ENCODE measurements at places on chromosomes 2 and 18.

DNA sequence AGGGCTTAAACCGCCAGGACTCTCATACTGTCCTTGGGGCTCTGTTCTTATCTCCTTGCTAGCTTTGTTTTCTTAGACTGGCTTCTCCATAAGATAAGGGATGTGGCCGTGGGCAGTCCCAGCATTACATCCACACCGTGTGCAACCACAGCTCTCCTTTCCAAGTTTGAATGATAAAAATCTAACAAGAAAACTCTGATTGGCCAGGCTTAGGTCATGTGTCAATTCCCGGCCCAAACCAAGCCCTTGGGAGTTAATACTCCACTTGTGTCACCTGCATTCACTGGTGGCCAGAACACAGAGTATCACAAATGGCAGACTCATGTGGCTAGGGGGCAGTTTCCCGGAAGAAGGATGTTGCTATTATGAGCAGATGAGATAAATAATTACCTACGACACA, 43.2 kb upstream of the KDM3A start:
- no peak for DNase-seq

DNA sequence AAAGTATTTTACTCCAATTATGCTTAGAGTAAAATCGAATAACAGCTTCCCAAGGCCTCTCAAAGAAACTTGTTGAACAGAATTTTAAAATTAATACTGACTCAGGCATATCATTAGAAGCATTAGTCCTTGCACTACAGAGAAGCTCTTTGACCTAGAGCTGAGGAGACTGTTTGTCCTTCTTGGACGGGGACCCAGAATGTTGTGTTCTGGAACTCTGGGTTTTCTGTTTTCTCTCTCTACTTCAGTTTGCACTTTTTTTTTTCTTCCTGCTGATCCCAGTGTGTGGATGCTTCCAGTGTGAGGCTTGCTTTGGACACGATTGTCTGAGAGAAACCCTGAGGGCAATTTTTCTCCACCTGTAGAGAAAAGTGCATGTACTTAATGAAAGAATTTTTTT, 847.6 kb downstream of the SOCS6 start:
- no peak for DNase-seq

DNA sequence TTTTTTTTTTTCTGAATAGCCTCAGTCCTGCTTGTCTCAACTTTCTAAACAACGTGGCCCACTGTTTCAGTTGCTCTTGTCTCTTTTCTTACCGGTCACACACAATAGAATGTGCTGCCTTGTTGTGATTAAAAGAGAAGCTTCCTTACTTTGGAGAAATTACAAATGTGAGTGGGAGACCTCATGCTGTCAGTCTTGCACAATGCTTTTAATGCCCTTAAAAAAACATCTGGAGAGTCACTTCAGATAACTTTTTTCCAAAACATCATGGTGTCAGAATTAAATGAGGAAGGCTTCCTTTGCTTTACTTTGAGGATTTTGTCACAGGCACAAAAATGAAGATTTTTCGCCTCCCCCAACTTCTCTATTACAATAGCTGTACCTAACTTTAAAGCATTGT, 37.7 kb downstream of the LHCGR start:
- DNase-seq: no peak

DNA sequence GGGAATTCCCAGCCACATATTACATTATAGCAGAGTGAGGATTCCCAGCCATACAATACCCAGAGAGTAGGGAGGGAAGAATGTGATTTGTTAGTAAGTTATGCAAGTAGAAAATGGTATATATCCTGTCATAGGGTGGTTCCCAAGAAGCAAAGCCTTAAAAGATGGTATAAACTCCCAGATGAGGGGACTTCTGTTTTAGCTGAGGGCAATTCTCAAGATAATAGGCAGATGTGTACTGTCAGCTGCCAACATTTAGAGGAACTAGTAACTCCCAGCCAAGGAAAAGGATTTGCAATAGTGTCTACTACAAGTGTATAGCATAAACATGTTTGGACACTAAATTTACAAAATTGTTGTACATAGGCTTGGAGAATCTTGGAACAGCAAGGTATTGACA, 86.5 kb downstream of the XDH start:
- DNase-seq: no peak

- DNase-seq: no peak
Observed at GRCh38 chr2:13919981-13920382, 712.5 kb upstream of the LRATD1 start.

DNA sequence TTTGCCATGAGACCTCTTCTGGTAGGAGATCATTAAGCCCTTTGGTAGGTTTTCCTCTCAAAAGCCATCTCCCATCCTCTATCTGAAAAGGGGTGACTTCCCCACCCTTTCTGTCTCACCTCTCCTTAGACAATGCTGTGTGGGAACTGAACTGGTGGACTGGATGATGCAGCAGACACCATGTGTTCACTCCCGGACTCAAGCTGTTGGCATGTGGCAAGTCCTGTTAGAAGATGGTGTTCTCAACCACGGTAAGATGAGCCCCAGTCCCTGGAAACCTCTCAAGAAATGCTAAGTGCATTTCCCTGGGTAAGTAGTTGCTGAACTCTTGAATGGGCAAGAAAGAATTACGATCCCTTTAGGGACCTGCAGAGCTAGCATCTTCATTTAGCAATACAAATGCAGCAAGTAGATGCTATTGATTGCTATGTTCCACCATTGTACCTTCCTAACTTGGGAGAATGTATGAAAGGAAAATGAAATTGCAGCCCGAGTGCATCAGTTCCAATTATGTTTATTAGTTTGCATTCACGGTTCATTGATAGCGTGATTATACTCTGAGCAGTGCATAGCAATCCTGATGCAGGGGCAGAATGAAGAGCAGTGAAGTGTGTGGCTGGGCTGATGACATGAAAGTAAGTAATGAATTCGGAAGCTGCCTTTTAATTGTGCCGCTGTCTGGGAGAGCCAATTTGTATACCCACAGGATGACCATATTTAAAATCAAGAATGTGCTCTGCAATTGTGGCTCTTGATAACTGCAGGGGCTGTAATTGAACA, 110.0 kb upstream of the MAP3K20 start:
- DNase-seq: no peak

DNA sequence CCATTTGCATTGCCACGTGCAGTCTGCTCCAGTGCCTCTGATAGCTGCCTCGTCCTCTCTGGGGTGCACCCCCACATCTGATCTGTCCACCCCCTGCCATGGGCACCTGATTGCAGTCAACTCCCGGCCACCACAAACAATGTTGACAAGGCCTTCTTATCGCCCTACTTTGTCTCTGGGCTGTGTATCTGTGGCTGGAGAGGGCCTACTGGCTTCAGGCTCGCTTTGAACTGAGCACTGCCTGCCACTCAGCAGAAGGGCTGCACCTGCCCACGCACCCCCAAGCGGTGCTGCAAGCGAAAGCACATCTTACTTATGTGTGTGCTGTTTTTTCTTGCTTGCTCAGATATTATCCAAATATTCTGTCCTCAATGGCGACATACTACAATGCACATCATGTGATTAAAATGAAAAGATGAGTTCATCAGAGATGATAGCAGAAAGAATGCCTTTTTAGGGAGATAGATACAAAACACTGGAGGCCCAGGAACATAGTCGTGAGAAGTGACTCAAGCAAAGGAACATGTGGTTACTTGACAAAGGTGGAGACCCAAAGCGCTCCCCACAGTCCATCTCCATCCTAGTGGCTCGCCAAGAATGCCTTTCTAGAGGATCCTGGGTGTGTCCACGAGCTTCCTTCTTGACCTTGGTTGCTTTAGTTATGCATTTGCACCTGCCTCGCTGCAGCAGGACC, 28.8 kb downstream of the FBLN7 start:
- DNase-seq: no peak

DNA sequence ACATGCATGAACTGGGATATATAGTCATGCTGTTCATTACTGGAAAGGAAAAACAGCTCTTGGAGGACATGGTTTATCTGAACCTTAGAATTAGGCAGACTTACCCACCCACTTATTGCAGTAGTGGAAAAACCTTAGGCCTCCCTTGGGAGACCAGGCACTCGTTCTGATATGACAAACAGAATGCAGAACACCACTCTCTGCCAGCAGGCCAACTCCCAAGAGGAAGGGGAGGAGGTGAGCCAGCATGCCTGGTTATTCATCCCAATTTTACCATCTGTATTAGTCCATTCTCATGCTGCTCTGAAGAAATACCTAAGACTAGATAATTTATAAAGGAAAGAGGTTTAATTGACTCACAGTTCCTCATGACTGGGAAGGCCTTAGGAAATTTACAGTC, 17.5 kb downstream of the C18orf63 start:
- DNase-seq: no peak

GRCh38 chr2:78532762-78533379, 492.6 kb upstream of the REG3G start:
- DNase-seq: no peak

DNA sequence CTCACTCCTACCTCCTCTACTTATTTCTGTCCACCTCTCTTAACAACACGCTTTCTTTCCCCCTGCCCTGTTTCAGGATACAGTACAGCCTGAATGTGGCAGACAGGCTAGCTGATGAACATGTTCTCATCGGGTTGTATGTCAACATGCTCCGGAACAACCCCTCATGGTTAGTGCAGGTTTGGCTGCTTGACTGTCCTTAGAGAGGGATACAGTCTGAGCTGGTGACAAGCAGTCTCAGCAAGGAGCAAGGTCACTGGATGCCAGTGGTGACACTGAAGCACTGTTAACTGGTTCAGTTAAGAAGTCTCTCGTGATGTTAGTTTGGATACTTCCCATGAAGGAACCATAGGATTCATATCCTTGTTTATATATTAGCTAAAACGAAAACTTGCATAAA, 128.6 kb downstream of the DTNA start:
- DNase-seq: no peak

DNA sequence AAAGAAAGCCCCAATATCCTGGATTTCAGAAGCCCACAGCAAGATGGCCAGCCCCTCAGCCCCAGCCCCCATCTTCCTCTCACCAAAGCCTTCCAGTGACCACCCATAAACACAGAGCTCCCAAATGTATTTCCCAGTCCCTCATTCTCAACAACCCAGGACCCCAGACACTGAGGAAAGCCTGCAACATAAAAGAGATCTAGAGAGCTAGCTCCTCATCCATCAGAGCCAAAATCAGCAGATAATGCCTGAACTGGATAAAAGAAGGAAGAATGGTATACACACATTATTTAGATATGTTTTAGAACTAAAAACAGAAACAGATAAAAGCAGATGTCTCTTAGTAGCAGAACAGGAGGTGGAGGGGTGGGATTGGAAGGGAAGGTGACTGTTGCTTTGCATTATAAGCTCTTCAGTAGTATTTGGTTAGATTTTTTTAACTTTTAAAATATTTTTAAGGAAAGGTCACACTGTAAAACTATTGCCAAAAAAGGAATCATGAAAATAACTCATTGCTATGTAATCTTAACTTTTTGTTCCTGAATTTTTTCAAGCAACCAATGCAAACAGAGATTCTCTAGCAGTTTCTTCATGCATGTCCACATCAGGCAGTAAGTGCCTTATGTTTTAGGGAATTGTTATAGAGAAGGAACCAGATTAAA, 144.2 kb upstream of the PKDCC start:
- no peak for DNase-seq

- DNase-seq: no peak
Observed at GRCh38 chr2:16109368-16109820, 169.0 kb downstream of the MYCN start.

DNA sequence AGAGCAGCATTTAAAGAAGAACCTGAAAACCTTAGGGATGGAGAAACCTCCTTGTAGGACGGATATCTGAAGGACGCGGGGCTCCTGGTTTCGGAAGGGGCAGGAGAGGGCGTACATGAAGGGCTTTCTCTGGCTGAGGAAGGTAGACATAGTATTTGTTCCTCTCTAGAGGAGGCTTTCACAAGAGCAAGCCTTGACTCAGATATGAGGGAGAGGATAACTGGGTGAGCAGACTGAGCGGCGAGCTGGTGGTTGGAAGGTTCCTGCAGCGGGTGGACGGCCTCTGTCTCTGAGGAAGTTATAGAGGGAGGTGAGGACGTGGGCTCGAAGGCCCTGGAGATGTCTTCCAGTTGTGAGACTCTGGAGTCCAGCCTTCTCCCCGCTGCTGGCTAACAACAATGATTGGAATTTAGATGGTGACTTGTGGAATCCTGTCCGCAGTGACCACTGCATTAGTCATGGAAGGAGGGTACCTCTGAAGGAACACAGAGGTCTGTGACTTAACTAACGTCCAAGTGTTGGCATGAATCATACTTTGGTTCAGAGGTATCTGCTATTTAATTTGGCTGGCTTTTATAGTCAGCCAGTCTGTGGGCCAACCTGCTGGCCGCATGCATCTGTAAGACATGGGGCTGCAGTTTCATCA, 80.9 kb downstream of the ASAP2 start:
- no peak for DNase-seq

DNA sequence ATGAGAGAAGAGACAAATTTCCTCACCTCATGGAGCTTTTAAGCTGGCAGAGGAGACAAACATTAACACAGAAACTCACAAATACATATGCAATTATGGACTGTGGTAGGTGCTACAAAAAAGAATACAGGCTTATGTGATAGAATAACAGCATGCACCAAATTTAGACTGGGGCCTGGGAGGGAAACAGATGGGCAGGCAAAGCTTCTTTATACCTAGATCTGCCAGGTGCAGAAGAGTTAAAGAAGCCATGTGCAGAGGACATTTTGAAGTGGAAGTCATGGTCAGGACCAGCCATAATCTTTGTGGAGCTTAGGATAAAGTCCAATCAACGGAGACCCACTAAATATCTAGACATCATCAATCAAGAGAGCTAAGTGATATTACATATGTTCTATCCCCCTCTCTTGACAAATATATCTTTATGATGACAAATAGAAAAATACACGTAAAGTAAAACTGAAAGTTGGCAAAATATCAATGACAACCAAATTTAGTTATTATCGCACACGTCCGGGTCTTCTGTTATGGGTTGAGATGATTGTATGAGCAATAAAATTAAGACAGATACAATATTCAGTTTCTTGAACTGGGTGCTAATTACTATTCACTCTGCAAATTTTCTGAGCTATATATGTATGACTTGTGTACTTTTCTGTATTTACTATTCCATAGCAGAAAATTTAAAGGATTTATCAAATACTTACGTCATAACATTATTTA, 44.1 kb downstream of the CD28 start:
- no peak for DNase-seq

DNA sequence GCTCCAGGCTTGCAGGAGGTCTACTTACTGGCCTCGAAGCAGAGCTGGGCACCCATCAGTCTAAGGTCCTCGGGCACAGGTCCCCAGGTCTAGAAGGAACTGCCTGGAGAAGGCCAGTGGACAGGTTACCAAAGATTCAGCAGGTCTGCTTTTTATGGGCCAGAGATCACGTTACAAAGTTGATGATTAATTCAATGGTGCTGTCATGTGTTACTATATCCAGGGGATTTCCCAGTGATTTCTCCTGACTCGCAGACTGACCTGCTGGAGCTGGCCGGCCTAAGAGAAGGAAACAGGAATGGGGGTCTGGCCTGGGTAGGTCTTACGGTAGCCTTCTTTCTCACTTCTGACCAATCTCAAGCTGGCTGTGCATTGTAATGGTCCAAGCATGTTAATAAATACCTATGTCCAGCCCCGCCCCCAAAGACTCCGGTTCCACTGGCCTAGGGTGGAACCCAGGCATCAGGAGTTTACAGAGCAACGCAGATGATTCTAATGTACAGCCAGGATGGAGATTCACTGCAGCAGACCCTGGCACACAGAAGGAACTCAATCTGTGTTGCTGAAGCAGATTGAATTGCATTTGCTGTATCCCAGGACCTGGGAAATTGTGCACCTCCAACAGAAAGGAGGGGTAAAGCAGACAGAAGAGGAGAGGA, at the start of gene NEURL3:
NEURL3 (minus strand) TSS at position 127 of the 659 bp plus-strand sequence; CDS start at position 56, 71 bp downstream.
- no peak for DNase-seq

All from activated naive CD4-positive, alpha-beta T cell (primary cell).